Muscle of leg (tissue), 16 donors: ENCODE measurements at places on chromosomes 11 and 22. TPM values are rescaled to one million over a fixed set of nuclear protein-coding genes. Genes with fewer than 3 reads are reported as not detected.

- no peak for DNase-seq
These were observed 5.3 kb downstream of the CSF2RB start for GRCh38 chr22:36918586-36919284.

NPAS4 gene
- total RNA-seq: 0.27 TPM

GRCh38 chr11:75733431-75734107 lies 15.9 kb downstream of the MOGAT2 start:
- peak; percentile 38 for DNase-seq

- DNase-seq: no peak
These were observed 75.4 kb upstream of the ARHGAP20 start for GRCh38 chr11:110787680-110788079.

DNA sequence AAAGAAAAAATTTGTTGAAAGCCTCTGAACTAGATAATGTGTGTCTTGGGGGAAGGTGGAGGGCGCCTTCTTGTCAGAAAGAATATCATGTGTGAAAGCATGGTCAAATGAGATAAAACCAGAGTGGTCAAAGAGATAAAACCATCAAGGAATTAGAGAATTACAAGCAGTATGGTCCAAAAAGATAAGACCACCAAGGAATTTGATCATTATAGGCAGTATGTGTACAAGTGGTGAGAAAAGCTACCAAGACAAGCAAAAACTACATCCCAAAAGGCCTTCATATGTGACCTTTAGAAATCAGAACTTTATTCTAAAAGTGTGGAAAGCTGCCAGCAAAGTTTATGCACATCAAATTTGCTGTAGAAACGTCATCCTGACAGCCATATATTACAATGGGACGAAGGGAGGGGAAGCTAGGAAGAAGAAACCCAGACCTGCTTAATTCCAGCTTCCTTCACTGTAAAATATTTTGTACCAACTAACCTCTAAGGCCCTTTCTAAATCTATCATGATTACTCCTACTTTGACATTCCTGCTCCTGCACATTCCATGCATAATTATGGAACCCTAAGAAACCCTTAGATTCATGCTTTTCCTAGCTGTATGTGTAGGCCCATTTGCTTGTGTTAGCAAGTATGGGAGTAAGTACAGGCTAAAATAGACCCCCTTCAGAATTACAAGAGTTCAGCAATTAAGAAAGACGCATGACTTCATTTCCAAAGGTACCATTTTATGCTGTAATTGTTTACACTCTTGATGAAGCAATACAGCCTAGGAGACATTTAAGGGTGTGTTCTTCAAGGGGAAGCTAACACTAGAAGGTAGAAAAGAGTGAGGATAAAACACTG lies 51.6 kb downstream of the LGR4 start:
- no peak for DNase-seq

VSIG10L2 gene
- total RNA-seq: 0.27 TPM

GRCh38 chr22:27157666-27158370 lies 500.4 kb downstream of the MIAT start:
- no peak for DNase-seq

DNA sequence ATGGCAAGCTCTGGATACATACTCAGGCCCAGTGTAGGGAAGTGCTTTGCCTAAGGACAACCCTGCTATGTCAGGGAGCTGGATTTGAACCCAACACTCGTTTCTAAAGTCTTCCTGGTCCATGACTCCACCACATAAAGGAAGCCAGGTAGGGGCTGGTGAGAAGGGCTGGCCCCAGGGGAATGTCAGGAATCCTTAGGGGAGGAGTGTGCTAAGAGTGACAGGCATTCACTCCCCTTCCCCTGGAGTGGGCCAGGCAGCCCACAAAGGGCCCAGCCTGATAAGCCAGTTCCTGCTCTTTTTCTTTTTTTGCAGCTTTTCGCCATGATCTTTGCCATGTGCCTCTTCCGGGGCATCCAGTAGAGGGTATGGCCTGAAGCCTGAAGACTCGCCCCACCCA lies 21.9 kb downstream of the TP53I11 start:
- DNase-seq: no peak

DNA sequence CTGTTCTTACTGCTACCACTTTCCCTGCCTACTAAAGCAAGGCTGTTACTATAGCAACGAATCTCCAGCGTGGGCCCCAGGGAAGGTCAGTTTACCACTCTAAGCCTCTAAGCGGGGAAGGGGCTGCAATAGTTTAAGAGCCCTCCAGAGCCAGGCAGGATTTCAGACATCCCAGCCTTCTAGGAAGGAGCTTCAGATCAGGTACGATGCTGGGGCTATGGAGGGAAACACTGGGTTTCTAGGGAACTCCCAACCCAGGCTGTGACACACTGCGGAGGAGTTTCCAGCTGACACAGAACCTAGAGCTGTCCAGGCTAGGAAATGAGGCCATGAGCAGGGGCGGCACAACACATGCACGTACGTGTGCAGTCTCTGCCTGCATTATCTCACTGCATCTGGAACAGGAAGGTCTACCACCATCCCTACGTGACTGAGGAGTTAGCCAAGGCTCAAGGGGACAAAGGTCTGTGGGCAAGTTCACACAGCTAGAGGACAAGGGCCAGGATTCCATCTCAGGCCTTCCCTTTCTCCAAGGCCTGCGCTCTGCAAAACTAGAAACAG lies 20.4 kb downstream of the HPS4 start:
- DNase-seq: peak; percentile 68

- no peak for DNase-seq
These were observed 17.7 kb downstream of the DEFB131B start for GRCh38 chr11:71895961-71896360.

DNA sequence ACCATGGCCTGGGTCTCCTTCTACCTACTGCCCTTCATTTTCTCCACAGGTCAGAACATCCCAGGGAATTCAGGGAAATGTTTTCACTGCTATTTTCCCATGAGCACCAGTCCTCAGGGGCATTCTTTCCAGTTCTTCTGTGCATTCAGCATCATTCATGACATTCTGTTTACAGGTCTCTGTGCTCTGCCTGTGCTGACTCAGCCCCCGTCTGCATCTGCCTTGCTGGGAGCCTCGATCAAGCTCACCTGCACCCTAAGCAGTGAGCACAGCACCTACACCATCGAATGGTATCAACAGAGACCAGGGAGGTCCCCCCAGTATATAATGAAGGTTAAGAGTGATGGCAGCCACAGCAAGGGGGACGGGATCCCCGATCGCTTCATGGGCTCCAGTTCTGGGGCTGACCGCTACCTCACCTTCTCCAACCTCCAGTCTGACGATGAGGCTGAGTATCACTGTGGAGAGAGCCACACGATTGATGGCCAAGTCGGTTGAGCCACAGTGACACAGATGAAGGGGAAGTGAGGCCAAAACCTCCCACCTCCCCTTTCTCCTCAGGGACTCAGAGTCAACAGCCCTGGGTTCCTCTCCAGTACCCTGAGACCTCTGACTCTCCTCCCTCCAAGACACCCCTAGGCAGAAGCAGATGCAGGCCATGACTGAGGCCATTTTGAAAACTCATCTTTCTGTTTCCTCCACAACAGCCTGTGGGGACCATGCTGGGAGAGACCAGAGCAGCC lies 15.9 kb upstream of the IGLL5 start:
- no peak for DNase-seq

- no peak for DNase-seq
These were observed 36.1 kb downstream of the TPBGL start for GRCh38 chr11:75276686-75277085.

MIOX gene
- total RNA-seq: not detected

- DNase-seq: no peak
These were observed 691.0 kb upstream of the API5 start for GRCh38 chr11:42620796-42621195.

- DNase-seq: no peak
These were observed 53.1 kb upstream of the SHISAL1 start for GRCh38 chr22:44365832-44366231.

DNA sequence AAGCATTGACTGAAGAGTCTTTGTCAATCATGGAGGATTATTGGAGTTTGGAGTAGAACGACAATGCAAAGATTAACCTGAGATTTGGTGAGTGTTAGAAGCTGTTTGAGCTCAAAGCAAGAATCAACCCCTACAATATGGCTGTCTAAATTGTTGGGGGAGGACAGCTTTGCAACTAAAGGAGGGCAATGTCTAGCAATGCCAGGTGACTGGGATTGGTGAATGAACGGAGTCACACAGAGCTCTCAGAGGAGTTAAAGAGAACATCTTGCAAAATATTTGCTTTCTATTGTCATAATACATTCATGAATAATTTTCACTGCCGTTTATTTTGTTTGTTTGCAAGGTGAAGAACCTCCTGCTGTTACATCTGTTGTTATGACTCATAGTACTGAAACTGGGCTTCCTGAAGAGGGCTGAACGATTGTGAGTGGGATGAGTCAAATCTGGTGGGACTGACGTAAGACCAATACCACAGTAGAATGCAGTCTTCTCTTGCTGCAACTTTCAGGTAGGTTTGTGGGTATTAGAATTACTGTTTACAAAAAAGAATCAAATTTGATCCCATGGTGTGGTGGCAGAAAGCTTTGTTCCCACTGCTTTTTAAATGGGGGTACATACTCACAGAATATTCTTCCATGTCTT lies 281.9 kb downstream of the CADM1 start:
- no peak for DNase-seq

GRCh38 chr11:19979519-19979845 lies 180.8 kb downstream of the DBX1 start:
- DNase-seq: no peak

PRR5 gene
- 13.7 TPM for total RNA-seq

- no peak for DNase-seq
These were observed 229.0 kb downstream of the TMEM135 start for GRCh38 chr11:87266751-87267150.

DNA sequence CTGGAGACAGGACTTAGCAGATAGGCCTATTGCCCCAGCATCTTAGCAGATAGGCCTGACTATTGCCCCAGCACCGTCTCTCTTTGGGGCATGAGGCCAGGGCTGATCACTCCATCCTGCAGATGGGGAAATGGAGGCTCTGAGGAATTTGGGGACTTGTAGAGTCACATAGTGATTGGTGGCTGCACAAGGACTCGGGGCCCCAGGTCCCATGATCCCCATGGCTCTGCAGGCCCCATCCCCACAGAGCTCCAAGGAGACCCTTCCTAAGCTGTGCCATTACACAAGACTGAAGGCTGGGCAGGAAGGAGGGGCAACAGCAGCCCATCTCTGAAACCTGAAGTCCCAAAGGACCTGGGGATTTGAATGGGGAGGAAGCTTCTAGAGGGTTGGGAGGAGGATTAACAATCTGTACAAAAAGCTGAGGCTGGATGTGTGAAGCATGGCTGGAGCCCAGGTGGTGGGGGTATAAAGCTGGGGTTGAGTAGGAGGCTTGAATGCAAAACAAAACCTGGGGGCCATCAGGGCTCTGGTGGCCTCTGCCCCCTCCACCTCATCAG lies 1.6 kb downstream of the ARAP1 start:
- DNase-seq: no peak

OR8A1 gene
- total RNA-seq: 0.22 TPM

GRCh38 chr11:119878990-119879389 lies 150.0 kb upstream of the NECTIN1 start:
- DNase-seq: no peak

CHRM1 gene
- total RNA-seq: 0.04 TPM

- DNase-seq: peak; percentile 94
These were observed 87.4 kb upstream of the ARHGAP32 start for GRCh38 chr11:129279326-129280026.
